ENCODE measurements at places on chromosomes 3 and 15.

- no peak for DNase-seq
Measured at GRCh38 chr3:188370081-188370830, 216.3 kb downstream of the LPP start.

- DNase-seq = peak; percentile 8
Measured at GRCh38 chr3:111277226-111277625, 205.6 kb downstream of the NECTIN3 start.

GRCh38 chr15:69648775-69649735 is 196.4 kb downstream of the RPLP1 start:
- DNase-seq = no peak

DNA sequence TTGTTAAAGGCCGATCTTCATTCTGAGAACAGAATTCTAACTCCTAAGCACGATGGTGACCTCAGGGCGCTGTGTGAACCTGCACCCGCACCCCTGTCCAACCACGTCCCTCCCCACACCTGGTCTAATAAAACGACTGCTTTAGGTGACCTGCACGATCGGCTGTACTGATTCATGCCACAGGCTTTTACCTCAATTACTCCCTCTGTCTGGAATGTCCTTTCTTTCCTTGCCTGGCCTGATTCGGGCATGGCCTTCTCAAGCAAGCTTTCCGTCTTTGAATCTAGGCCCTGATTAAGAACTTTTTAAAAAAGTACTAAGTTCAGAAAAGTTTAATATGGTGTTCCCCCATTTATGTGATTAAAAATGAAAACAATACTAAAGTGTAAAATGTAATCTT is 842 bp upstream of the U2SURP start:
- no peak for DNase-seq

- DNase-seq = no peak
Measured at GRCh38 chr15:65816441-65816840, 24.3 kb upstream of the DENND4A start.

DNA sequence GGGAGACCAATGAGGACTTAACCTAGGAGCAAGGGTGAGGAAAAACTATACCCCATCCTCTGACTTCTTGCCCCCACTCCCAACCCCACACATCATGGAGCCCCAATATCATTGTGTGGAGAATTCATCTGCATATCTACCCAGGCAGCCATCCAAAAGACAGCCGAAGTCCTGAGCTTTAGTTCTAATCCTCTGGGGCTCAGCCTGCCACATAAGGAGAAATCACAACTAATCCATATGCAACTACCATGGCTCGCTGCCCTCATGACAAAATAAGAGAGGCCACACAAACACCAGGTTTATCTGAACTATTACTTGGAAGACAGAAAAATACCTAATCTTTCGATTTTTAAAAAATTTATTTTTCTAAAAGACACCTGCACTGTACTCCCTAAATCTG is 17.7 kb downstream of the HEXA start:
- DNase-seq = no peak

GRCh38 chr3:86990012-86990733 is 776 bp downstream of the VGLL3 start:
- DNase-seq = no peak

DNA sequence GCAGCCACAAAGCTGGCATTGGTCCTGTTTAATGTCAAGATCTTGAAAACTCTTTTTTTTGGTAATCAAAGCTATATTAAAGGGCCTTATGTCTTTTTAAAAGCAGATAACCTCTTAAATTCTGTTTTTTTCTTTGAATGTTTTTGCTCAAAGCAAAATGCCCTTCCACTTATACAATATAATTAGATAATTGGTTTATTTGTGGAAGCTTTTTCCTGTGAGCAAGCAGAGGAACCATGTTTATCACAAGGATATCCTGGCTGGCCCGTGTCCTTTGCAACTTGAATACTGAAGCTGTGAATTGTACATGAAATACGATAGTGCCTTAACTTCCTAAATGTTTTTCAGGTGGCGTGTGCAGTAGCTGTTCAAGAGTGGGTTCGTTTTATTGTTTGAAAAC is 2.6 kb downstream of the ST3GAL6 start:
- DNase-seq = no peak

GRCh38 chr3:107344722-107345121 is 32.5 kb upstream of the CCDC54 start:
- DNase-seq = no peak

- DNase-seq = no peak
Measured at GRCh38 chr3:196962108-196962929, 6.3 kb downstream of the PIGZ start.

DNA sequence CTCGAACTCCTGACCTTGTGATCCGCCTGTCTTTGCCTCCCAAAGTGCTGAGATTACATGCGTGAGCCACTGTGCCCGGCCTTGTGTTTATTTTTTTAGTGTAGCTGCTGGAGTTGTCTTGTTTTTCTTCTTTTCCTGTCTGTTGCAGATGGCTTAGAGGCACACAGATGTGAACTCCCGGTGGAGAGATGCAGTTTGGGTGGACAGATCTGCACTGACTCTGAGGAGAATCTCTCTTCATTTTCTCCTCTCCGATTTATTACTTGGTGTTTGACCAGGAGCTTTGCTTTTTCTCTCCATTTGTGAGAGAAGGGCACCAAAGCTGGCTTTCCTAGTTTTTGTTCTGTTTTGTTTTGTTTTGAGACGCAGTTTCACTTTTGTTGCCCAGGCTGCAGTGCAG is 62.7 kb downstream of the USP13 start:
- no peak for DNase-seq

DNA sequence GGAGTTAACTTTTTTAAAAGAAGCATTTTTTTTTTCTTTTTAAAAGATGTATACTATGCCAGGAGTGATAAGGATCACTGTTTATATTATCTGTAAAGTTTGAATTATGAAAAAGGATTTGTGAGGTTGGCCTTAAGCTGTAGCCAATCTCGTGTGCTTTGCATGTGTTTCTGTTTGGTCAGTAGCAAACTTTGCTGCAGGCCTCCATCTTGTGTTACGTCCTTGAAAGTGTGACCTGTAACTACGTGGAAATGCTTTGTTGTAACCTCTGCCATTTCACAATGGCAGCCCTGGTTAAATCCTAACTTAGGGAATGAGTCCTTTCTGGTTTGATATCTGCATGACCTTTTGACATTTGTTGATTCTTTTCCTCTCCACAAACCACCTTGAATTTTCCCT is 1345.6 kb downstream of the NSUN3 start:
- DNase-seq = no peak

DNA sequence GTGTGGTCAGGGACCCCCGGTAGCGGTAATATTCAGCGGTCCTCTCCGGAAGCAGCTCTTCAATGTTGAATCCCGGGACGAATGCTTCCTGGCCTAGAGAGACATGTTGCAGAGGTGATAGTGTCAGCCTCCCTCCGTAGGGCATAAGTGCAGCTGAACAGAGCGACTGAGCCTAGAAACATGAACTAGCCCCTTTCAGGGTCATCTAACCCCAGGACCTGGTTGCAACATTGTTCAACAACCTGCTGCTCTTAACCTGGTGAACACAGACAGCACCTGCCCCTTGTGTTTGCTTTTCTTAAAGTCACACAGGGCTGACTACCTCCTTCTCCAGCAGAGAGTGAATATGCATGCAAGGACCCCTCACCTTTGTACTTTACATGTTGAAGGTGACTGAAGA is 41.3 kb downstream of the CA12 start:
- DNase-seq = no peak

- DNase-seq = no peak
Measured at GRCh38 chr3:17137321-17137826, 252.6 kb downstream of the PLCL2 start.

- no peak for DNase-seq
Measured at GRCh38 chr3:194908496-194908895, 222.8 kb downstream of the FAM43A start.

DNA sequence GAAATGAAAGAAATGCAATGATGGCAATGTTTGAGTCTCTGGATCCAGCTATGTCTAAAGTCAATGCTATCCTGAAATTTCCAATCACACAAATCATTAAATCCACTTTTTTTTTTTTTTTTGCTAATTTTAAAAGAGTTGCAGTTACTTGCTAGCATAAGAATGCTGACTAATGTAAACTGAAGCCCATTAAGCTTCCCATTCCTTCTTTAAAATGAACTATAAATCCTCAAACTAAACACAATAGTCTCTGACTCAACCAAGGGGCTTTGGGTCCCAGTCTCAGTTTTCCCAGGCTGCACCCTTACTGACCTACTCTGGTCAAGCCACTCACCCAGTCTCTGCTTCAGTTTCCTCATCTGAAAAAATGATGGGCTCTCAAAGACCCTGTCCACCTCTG is 361.1 kb downstream of the ERC2 start:
- no peak for DNase-seq

DNA sequence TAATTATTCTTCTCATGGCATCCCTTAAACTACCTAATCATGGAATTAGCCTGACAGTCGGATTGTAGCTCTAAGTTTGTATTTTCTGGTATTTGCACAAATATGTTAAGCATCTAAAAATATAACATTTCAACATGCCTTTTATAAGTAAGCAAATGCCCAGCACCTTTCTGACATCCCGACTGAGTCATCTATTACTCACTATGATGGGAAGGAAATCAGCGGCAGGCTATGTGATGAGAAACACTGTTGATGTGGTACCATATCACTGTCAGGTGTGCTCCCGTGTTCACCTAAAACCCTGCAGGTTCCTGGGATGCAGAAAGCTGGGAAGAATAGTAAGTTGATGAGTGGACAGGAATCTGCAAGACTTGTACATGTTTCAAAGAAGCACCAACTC is 367.8 kb upstream of the IL12A start:
- DNase-seq = no peak

DNA sequence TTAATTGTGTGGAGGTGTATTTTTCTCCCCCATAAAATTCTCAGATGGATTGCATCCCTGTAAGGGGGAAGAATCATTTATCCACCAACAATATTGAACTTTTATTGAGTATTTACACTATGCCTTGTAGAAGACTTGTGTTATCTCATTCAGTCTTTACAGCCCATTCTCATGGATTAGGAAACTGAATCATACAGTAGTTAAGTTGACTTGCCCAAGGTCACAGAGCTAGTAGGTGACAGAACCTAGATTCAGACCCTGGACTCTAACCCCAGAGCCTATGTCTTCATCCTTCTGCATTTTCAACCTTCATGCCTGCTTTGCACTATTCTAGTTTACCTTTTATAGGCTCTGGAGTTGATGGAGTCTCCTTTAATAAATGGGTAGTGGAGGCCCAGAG is 226.8 kb downstream of the LPP start:
- no peak for DNase-seq

DNA sequence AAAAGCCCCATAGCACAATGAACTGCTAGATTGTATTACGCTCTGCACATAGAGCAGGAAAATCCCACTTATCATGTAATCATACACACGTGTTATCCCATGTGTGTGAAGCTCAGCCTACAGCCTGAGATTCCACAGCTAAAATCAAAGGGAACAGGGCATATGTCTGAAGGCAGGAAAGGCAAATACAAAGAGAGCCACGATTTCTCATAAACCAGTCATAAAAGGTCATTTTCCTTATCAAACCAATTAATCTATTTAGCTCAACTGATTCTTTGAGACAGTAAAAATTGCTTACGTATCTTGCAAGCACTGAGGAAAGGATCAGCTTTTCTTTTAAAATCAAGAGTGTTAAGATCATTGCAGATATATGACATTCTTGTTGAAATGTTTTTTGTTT is 199.5 kb upstream of the TBL1XR1 start:
- no peak for DNase-seq

GRCh38 chr3:134242649-134243617 is 7.7 kb downstream of the RYK start:
- DNase-seq = no peak

All from right renal pelvis (tissue), 4 donors.